ENCODE measurements at places on chromosomes 3 and 15.

- no peak for DNase-seq
Measured at GRCh38 chr15:31238906-31239305, 87.7 kb upstream of the KLF13 start.

DNA sequence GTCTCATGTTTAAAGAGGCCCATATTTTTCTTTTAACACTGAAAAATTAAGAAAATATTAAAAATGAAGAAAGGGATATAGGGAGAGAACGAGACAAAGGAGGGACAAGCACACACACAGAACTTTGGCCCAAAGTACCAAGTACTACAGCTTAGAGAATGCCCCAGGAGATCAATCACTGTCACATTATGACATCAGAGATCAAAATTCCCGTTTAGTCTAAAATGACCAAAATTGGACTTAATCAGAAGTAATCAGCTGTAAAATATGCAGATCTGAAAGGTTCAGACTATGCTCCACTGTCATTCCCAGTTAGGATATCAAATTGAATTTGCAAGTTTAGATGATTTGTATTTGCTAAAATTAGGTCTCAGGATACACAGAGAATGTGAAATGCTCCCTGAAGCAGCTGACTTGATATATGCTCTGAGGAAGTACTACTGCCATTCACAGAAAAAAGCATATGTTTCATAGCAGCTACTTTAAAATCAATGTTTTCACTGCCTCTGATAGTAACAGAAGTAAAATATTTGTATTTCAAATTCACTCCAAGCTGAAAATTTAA is 123.0 kb downstream of the PEAK1 start:
- no peak for DNase-seq

GRCh38 chr3:180267202-180267843 is 230.6 kb upstream of the PEX5L start:
- no peak for DNase-seq

DNA sequence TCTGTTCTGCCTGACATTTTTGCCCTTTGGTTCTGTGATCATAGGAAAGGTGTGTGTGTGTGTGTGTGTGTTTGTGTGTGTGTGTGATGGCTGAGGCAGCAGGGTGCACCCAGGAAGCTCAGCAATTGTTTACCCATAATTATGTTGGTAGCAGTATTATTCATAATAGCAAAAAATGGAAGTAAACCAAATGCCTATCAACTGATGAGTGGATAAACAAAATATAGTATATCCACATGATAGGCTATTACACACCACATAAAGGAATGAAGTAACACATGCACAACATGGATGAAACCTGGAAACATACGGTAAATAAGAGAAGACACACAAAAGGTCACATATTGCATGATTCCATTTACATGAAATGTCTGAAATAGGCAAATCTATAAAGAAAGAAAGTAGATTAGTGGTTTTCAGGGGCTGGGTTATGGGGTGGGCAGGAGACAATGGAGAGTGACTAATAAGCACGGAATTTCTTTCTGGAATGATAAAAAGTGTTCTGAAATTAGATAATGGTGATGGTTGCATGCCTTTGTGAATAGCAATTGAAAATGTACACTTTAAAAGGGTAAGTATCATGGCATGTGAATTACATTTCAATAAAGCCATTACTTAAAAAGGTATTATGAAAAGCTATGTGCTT is 167.2 kb downstream of the POLR2M start:
- no peak for DNase-seq

- no peak for DNase-seq
Measured at GRCh38 chr3:10532939-10533736, 27.8 kb upstream of the ATP2B2 start.

DNA sequence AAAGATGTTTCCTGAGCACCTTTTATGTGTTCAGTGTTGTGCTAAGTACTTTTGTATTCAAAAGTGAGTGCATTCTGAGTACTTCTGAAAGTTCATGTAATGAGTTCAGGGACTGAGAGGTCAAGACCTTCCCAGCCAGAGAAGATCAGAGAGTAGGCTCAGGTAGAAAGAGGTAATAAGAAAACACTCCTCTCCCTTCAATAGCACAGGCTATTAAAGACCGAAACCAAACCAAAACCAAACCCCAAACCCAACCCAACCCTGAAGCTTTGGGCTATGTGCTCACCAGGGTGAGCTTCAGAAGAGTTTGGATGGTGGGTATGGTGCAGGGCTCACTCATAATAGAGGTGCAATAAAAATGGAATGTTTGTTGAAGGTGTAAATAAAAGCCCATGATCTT is 76.7 kb upstream of the FAM3D start:
- DNase-seq = no peak

- DNase-seq = no peak
Measured at GRCh38 chr3:120244834-120245225, 40.2 kb downstream of the GPR156 start.

DNA sequence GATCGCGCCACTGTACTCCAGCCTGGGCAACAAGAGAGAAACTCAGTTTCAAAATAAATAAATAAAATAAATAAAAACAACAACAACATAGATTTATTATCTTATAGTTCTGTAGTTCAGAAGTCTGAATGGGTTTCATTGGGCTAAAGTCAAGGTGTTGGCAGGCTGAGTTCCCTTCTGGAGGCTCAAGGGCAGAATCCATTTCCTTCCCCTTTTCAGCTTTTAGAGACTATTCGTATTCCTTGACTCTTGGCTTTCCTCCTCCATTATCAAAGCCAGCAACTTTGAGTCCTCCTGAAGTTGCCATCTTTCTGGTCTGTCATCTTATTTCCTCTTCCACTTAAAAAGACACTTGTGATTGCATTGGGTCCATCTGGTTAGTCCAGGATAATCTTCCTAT is 12.1 kb downstream of the BLM start:
- no peak for DNase-seq

DNA sequence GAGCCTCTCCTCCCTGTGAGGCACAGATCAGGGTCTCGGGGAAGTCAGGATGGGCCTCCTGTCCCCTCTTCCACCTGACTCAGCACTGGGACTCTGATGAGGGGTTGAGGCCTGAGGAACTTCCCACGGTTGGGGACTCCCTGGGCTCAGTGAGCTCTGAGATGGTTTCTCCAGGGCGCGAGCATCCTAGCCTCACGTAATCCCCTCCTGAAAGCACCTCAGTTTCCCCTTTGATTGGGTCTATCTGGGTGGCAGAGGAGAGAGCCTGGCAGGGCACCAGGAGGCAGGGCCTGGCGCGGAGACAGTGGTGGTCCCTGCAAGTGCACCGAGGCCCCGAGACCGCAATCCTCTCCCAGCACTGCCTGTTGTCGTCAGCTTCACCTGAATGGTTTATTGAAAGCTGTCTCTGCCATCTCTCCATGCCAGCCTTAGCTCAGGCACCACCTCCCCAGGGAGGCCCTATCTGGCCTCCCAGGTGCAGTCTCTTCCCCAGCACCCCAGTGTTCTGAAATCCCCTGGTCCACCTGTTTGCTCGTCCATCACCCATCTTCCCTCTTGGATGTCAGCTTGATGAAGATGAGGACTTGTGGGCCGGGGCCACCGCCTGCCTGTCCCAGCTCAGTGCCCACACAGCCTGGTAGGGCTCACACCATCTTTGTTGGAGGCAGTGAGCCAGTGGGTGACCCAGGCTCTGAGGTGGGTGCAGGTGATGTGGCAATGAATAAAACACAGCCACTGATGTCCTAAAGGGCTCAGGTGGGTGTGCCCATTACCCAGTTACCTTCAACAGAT is 52.2 kb upstream of the PCSK6 start:
- DNase-seq = no peak

DNA sequence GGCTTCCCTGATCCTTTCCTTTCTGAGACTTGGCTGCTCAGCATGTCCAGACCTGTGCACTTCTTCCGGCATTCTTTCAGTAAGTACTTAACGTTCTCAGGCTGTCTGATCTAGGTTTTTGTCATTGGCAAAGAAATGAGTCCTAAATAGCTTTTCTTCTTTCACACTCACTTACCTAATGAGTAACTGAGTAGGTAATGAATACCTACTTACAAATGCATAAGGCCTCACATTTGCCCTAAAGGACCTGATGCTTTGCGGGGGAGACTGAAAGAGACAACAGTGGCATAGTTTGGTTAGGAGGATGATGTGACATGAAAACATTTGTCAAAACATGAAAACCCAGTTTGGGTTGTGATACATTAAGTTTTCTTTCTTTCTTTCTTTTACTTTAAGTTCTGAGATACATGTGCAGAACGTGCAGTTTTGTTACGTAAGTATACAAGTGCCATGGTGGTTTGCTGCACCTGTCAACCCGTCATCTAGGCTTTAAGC is 516.7 kb upstream of the CFAP20DC start:
- DNase-seq = no peak

DNA sequence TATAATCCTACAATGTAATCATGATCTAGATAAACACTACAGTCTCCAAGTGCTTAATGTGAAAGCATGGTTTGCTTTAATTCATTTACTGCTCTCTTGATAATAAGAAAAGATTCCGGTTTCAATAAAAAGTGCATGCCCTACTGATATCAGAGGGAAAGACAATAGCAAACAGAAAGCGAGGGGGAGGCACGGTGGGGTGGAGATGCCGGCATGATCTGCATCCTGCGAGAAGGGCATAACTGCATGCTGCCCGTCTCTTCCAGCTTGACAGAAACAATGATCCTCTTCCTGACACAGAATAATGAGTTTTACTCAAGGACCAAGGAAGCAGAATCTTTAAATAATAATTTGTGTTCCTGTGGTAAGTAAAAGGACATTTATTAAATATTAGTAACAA is 51.7 kb downstream of the GOLIM4 start:
- no peak for DNase-seq

- DNase-seq = no peak
Measured at GRCh38 chr15:66126031-66126441, 127.5 kb downstream of the MEGF11 start.

GRCh38 chr3:129606636-129607390 is at the start of gene PLXND1:
TSS of gene PLXND1 (minus strand) at chr3:129606676. CDS start at chr3:129606639, 37 bp downstream.
- DNase-seq = peak; percentile 39

GRCh38 chr3:124281453-124282316 is 289.8 kb upstream of the ROPN1 start:
- no peak for DNase-seq

DNA sequence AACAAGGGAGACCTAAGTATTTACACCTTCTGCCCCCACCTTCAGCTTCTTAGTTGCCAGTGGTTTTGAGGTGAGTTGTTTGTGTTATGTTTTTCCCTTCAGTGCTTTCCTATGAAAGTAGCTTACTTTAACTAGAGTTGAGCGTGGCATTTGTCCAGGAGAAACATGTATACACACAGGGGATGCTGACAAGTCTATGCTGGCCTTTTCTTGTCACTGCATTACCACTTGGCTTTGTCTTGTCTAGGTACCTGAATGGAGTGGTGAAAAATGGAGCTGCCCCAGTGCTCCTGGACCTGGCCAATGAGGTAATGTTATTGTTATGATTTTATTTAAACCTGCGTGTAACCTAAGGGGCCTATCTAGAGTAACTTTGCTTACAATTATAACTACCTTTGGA is 74.4 kb downstream of the CDIN1 start:
- no peak for DNase-seq

DNA sequence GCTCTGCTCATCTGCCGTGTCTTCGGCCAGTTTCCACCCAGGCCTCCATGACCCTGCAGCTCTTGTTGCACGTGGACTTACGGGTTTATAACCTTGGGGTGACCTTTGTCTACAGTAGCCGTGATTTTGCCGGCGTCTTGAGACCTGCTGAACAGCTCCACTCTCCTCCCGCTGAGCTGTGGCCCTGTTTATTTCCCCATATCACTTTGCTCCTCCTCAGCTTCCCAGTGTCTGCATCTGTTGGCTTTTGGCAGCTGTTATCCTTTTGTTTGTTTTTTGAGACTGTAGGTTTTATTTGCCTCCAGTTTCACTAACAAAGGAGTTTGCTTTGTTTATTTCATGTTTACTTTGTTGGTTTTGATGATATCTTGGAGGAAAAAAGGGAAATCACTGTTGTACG is 29.3 kb upstream of the SLC28A1 start:
- no peak for DNase-seq

GRCh38 chr15:39213385-39213840 is 367.5 kb upstream of the THBS1 start:
- no peak for DNase-seq

DNA sequence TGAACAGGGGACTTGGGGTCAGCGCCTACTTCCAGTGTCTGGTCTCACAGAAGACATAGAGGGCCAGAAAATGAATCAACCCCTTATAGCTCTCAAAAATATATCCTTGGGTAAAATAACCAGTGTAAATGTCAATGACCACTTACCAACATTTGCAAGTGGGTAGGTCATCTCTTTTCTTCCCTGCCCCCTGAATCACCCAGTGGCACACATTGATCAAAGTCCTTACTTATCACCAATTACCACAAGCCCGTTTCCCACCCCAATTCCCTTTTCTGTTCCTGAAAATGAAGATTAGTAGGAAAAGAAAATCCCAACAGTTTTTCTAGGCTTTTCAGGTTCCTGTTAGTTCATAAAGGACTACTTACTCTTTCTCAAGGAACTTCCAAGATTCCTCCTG is 70.5 kb upstream of the HEG1 start:
- DNase-seq = no peak

DNA sequence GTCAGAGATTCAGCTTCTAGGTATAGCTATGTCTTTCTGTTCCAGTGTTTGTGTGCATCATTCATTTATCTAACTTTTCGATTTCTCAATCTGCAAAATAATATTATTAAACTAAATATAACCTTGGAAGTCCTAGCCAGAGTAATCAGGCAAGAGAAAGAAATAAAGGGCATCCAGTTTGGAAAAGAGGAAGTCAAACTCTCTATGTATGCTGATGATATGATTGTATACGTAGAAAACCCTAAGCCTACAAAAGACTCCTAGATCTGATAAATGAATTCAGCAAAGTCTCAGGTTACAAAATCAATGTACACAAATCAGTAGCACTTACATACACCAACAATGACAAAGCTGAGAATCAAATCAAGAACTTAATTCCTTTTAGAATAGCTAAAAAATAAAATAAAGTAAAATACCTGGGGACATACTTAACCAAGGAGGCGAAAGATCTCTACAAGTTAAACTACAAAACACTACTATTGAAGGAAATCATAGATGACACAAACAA is 718.2 kb downstream of the NTRK3 start:
- DNase-seq = no peak

GRCh38 chr3:171459137-171459941 is 866 bp downstream of the TNIK start:
- DNase-seq = peak; percentile 24

DNA sequence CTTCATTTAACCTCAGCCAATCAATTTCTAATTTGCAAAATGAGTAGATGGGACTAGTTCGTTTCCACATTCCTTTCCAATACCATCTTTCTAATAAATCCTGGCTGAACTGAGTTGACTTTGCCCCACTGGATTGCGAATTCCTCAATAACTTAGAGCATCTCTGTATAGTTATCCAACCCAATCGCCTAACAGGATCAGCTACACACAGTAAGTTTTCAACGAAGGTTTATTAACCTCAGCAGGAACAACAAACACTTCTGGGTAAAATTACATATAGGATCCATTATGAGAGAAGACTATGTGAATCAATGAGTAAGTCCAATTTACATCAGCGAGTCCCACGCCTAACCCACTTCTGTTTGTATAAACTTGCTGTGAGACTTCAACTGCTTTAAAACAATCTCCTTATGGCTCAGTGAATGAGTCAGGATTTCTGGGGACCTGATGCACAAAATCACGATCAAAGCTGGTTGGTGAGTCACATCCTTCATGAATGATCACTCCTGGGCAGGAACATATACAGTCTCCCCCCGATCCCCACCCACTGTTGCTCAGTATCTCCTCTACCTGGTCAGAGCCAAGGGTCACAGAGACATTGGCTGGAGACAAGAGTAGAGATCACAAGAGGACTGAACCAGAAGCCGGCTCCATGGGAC is 142.8 kb downstream of the EDEM1 start:
- DNase-seq = no peak
